ENCODE measurements at places on chromosomes 16 and 17.
A peak's percentile ranks its signal among the peaks of the same experiment; 100 is the strongest.

DNA sequence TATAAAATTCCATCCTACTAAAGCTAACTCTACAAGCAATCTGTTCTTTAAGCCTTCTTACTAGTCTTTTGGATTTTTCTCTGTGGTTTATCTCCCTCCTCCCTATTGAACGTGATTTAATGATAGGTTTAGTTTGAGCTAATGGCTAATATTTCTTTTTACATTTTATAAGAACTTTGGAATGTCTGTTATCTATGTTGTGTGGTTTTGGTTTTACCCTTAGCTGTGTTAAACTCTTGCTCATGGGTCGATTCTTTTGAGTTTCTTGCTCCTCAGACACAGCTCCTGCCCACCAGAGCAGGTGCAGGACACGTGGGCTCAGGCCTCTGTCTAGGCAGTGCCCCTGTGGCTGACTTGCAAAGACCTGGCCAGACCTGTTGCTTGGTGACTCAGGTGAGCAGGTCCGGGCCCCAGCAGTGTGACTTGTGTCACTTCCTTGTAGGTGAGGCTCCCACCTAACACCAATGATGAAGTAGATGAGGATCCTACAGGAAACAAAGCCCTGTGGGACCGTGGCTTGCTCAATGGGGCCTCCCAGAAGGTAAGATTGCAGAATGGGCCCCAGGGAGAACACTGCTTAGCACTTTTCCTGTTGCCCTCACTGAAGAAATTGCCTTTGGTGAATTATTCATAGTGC, 45.1 kb downstream of the SF3B3 start:
- DNase-seq = no peak

GRCh38 chr17:45785480-45786193, 1.5 kb downstream of the CRHR1 start:
- DNase-seq = no peak

DNA sequence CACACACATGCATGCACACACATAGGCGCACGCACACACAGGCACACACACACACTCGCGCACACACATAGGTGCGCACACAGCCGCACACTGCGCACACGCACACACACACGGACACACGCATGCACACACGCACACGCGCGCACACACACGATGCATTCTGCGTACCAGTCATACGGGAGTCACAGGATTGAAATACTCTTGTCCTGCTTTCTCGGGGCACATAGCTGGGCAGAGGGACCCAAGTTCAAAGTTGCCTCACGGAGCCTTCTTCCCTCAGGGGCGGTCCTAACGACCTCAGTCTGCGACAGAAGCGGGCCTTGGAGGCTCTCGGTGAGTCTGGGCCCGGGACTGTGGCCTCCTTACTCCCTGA, 56.0 kb downstream of the MRM1 start:
- no peak for DNase-seq

GRCh38 chr17:44213403-44214229, 5.9 kb downstream of the UBTF start:
- no peak for DNase-seq

- no peak for DNase-seq
Measured at GRCh38 chr17:3026856-3027751, 36.3 kb downstream of the OR1D5 start.

- no peak for DNase-seq
Measured at GRCh38 chr16:27253526-27253930, 15.0 kb downstream of the NSMCE1 start.

GRCh38 chr17:55513885-55514590, 2.8 kb upstream of the SMIM36 start:
- peak; percentile 14 for DNase-seq

GRCh38 chr17:72064606-72065193, 56.1 kb upstream of the SOX9 start:
- DNase-seq = no peak

GRCh38 chr17:78256707-78257591, 25.5 kb downstream of the TMEM235 start:
- no peak for DNase-seq

DNA sequence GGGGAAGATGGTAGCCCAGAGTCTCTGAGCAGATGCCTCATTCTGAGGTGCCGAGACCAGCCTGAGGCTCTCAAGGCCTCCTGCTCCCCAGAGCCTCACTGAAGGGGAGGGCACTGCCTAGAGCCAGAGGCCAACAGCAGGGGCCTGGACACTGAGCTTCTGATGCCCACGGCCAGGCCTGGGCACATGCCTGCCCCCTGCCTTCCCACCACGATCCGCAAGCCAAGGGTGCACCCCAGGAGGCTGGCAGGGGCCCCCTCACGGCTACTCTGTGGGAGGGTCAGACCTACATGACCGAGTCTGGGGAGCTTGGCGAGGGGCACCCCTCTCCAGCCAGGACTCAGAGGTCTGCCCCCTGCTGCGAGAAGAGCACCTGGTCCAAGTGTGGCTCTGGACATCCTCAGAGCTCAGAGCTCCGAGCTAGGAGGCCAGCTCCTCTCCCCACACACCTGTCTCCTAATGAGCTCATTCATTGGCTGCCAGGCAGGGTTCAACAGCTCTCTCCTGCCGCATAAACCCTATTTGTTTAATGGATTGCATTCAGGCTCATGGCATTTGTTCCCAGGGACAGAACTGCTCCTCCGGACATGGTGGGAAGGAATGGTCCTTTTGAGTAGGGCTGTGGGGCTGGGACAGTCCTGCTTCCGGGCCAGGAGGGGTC, 13.9 kb downstream of the OTOP3 start:
- no peak for DNase-seq

GRCh38 chr16:80433623-80434022, 107.2 kb upstream of the DYNLRB2 start:
- DNase-seq = no peak

GRCh38 chr16:17295948-17296347, 174.8 kb downstream of the XYLT1 start:
- DNase-seq = no peak

DNA sequence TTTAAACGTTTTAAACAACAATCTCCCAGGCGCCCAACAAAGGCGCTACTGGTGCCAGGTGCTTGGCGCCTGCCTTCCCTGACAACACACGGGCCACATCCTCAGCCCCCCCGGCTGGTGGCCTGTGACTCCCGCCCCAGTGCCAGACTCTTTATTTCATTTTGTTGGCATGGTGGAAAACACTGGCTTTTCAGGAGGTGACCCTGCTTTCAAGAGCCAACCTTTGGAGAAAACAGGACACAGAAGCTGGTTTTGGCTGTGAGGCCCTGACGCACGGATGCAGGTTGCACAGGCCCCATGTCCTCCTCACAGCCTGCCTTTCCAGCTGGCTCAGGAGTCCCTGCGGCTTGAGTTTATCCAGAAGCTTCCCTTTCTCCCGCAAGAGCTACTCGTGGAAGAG, 100.0 kb downstream of the METRNL start:
- no peak for DNase-seq

Measured in T-helper 22 cell (primary cell).